ENCODE measurements at places on chromosomes 1 and 21.

- DNase-seq: no peak
These were observed 172.7 kb downstream of the TGFBR3 start for GRCh38 chr1:91712981-91713841.

- no peak for DNase-seq
These were observed 30.5 kb downstream of the DIP2A start for GRCh38 chr21:46489162-46489663.

DNA sequence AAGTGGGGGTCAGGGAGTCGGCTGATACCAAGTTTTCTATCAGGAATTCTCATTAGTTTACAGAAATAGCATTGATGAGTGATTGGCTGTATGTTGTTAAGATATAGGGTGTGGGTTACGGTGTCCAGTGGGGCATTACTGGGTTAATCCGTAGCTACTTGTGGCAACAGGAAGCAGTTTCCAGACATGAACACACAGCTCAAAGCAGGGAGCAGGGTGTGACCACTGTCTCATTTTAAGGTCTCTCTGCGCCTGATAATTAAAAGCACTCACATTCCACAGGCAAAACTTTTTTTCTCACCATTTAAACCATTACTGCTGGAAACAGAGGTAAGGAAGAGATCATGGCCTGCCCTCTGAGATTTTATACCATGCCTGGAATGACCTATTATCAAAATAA lies 114.9 kb downstream of the SIK1 start:
- DNase-seq: no peak

GRCh38 chr1:23215751-23216449 lies 1.4 kb downstream of the HTR1D start:
- DNase-seq: no peak

GRCh38 chr1:91693557-91693956 lies 192.4 kb downstream of the TGFBR3 start:
- no peak for DNase-seq
